Neural crest cell (in vitro differentiated cells): ENCODE measurements at places on chromosomes 2 and 18. TPM values are rescaled to one million over a fixed set of nuclear protein-coding genes. Genes with fewer than 3 reads are reported as not detected.

Gene IL1R2
- total RNA-seq, result not detected in 2 replicates

Gene ALK
- 2.0 and 2.1 TPM in 2 replicates for total RNA-seq

Gene MRO
- 0.12 and 0.23 TPM in 2 replicates for total RNA-seq

Gene INO80B
- 31.3 and 33.1 TPM in 2 replicates for total RNA-seq

Gene SOX11
- total RNA-seq, result 197 and 201 TPM in 2 replicates

Gene MTX2
- 23.7 and 25.6 TPM in 2 replicates for total RNA-seq

Gene TRIP12
- total RNA-seq, result 216 and 222 TPM in 2 replicates

Gene GPBAR1
- total RNA-seq, result 0.14 TPM in 1 of 2 replicates, not detected in the other

Gene GNLY
- not detected in 2 replicates for total RNA-seq

Gene PRKAG3
- not detected in 2 replicates for total RNA-seq

DNA sequence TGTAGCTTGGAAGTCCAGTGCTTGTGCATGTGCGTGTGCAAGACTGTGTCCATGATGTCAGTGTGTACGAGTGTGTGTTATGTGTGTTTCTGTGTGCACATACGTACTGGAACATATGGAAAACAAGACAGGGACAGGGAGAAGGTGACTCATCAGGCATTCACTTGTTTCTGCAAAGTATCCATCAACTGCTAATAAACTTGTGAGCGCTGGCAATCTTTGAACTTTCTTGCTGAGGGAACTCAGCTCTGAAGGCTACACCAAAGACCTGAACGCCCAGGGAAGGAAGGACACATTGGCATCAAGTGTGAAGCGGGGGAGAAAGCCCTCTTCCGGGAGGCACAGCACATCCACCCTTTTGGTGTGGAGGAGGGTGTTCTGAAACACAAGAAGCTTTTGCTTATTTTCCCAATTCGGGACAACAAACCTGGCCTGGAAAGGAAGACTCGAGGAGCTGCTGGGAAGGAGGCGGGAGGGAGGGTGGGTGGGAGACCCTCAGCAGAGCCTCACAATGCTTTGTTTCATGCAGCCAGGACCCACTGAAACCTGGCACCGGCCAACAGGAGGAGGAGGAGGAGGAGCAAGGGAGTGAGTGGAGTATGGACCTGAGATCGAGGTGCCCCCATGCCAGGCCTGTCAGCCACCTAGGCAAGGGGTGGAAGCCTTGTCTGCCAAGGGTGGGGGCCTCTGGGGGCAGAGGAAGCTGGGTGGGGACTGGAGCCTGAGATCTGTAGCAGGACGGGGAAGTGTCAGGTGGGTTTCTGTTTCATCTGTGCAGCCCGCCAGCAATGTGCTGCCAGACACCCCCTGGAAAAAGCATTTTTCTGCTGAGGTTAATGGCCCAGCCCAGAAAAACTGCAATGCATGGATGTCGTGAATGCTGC lies 26.8 kb downstream of the SMAD7 start:
- no peak for DNase-seq
- peak overlapping the region; percentile 47 for H3K4me3 ChIP-seq
- H3K27ac ChIP-seq, result no peak overlapping the region
- peaks cover 2% of the 10 kb centered on the region for H3K36me3 ChIP-seq
- peaks cover 3% of the 10 kb centered on the region for H3K27me3 ChIP-seq

DNA sequence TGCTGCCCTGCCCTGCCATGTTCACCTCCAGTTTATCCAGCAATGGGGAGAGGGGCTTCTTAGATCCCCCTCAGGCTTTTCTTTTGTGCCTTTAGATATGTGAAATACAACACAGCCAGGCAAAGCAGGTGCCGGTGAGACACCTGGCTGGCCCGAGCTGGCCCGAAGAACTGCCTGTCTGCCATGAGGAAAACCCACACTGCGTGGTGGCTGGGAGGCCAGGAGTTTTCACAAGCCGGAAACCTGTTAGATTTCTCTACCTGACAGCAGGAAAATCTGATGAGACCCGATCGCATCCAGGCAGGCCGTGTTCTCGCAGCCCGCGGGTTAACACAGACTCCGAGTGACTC lies 5.7 kb upstream of the GAL3ST2 start:
- no peak overlapping the region for H3K27ac ChIP-seq
- H3K4me1 ChIP-seq, result peaks cover 11% of the 10 kb centered on the region
- no peak for DNase-seq
- no peak overlapping the region for H3K4me3 ChIP-seq
- H3K36me3 ChIP-seq, result no peaks in the 10 kb centered on the region

GRCh38 chr2:118300832-118301231 lies 212.6 kb downstream of the INSIG2 start:
- H3K4me1 ChIP-seq, result no peaks in the 10 kb centered on the region
- peaks cover 3% of the 10 kb centered on the region for H3K27me3 ChIP-seq
- no peak overlapping the region for H3K27ac ChIP-seq
- DNase-seq, result no peak
- H3K4me3 ChIP-seq, result no peak overlapping the region
- peaks cover 3% of the 10 kb centered on the region for H3K36me3 ChIP-seq

- no peak for DNase-seq
- H3K4me1 ChIP-seq, result peaks cover 49% of the 10 kb centered on the region
- no peak overlapping the region for H3K4me3 ChIP-seq
- H3K36me3 ChIP-seq, result no peaks in the 10 kb centered on the region
Measured at GRCh38 chr2:41966920-41967319, 80.9 kb upstream of the PKDCC start.

GRCh38 chr2:239807568-239807967 lies 217.6 kb downstream of the NDUFA10 start:
- no peak overlapping the region for H3K4me3 ChIP-seq
- H3K27me3 ChIP-seq, result peaks cover 3% of the 10 kb centered on the region
- no peaks in the 10 kb centered on the region for H3K36me3 ChIP-seq
- no peak for DNase-seq
- peaks cover 16% of the 10 kb centered on the region for H3K4me1 ChIP-seq

DNA sequence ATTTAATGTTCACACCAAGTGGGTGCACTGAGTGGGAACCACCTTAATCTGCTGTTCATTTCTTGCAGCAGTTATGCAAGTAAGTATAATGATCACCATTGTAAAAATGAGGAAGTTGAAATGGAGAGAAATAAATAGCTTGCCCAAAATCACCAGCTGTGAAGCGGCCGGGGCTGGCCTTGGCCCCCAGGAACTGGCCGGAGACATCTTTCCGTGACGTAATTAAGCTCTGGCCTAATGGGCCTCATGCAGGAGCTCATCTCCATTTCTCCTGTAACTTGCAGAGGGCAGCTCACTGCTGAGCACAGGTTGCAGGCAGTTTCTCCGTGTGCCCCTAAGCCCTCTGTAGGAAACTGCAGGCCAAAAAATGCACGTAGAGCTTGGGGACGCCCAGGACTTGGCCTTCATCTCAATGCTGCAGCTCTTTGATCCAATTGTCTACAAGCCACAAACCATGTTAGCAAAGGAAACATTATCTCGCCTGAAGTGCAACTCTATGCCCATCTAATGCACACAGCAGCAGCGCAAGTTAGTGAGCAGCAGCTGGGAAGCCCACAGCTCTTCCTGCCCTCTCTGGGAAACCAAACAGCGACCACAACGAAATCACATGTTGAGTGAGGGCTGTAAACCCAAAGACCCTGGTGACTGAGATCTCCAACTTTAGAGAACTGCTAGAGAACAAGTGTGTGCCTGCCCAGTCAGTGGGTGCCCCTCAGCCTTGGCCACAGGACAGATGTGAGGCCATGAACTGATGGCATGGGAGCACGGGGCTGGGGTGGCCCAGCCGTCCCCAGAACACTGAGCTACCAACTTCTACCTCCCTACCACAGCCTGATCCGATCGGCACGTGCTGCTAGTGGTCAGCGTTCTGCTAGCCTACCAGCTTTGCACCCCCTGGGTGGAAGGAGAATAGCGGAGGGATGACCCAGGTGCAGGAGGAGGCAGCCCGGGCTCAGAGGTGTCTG lies 28.8 kb downstream of the APCDD1 start:
- no peak overlapping the region for H3K4me3 ChIP-seq
- H3K27ac ChIP-seq, result no peak overlapping the region
- H3K36me3 ChIP-seq, result peaks cover 10% of the 10 kb centered on the region
- no peak for DNase-seq
- H3K4me1 ChIP-seq, result peaks cover 9% of the 10 kb centered on the region

GRCh38 chr2:123495241-123495640 lies 529.8 kb upstream of the CNTNAP5 start:
- no peaks in the 10 kb centered on the region for H3K27me3 ChIP-seq
- H3K27ac ChIP-seq, result no peak overlapping the region
- no peaks in the 10 kb centered on the region for H3K36me3 ChIP-seq
- no peak for DNase-seq
- H3K4me1 ChIP-seq, result no peaks in the 10 kb centered on the region
- no peak overlapping the region for H3K4me3 ChIP-seq

DNA sequence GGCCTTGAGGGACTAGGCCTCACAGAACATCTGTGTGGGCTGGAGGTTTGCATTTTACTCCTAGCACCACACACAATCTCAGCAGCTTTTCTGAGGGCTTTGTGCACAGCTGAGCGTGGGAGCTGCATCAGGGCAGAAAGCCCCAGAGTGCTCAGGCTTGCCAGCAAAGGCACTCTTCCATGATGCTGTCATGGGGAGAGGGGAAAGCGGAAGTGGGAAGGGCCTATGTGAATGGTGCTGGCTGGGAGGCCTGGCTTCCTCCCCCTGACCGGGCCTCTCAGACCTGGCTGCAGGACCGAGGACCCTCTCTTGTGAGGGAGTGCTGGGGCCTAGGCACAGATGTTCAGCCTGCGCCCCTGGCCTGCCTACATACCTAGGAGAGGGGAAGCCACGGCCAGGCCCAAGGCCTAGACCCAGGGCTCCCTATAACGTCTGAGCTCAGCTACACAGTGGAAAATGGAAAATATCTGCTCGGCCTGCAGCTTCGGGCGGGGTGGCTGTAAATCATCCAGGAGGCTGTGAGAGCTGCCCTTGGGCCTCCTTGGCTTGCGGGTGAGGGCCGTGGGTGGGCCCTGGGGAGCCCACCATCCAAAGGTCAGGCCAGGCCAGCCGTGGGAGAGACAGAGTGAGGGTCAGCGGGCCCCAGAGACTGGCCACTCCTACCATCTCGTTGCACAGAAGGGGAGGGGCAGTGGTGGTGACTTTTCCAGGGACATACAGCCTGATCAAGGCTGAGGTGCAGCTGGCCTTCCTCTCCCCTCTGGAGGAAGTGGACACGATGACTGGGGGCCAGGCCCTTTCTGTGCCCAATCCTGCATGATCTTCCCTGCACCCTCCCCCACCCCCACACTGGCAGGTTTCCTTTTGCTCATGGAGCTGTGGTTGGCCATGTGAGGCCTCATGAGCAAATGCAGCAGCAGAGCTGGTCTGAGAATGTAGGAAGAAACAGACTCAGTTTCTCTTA lies 22.8 kb downstream of the GLI2 start:
- no peaks in the 10 kb centered on the region for H3K36me3 ChIP-seq
- H3K27ac ChIP-seq, result peak overlapping the region; percentile 78
- H3K27me3 ChIP-seq, result no peaks in the 10 kb centered on the region
- peaks cover 63% of the 10 kb centered on the region for H3K4me1 ChIP-seq
- peak overlapping the region; percentile 62 for H3K4me3 ChIP-seq

DNA sequence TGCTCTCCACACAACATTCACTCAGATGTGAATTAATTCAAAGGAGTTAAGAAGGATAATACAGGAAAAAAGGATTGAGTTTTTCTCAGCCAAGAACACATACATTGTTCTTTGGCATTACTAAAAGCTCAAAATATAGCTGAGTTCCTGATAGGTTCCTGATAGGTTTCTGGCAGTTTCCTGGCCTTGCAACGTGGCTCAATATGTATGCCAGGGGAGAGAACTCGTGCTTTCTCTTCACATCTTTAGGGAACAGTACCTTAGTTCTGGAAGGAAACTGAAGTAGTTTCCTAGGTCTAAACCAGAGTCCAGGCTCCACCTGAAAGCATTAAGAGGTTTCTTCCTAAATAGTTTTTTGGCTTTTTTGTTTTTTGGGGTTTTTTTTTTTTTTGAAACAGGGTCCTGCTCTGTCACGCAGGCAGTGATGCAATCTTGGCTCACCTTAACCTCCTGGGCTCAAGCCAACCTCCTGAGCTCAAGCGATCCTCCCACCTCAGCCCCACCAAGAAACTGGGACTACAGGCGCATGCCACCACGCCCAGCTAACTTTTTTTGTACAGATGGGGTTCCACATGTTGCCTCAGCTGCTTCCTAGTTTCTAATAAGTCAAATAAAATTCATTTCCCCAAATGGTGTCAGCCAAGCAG lies 42.8 kb downstream of the ESCO1 start:
- no peak for DNase-seq
- no peaks in the 10 kb centered on the region for H3K4me1 ChIP-seq
- no peaks in the 10 kb centered on the region for H3K27me3 ChIP-seq
- no peak overlapping the region for H3K27ac ChIP-seq

GRCh38 chr18:63336366-63337099 lies 17.0 kb upstream of the BCL2 start:
- H3K4me3 ChIP-seq, result no peak overlapping the region
- no peaks in the 10 kb centered on the region for H3K27me3 ChIP-seq
- peak overlapping the region; percentile 29 for H3K27ac ChIP-seq
- H3K4me1 ChIP-seq, result peaks cover 6% of the 10 kb centered on the region

- H3K27me3 ChIP-seq, result peaks cover 4% of the 10 kb centered on the region
- no peak overlapping the region for H3K4me3 ChIP-seq
- H3K4me1 ChIP-seq, result peaks cover 28% of the 10 kb centered on the region
- H3K27ac ChIP-seq, result no peak overlapping the region
Measured at GRCh38 chr2:109348671-109349502, 219.9 kb downstream of the SH3RF3 start.

- peaks cover 7% of the 10 kb centered on the region for H3K36me3 ChIP-seq
- DNase-seq, result no peak
- H3K4me3 ChIP-seq, result no peak overlapping the region
- no peak overlapping the region for H3K27ac ChIP-seq
- H3K4me1 ChIP-seq, result no peaks in the 10 kb centered on the region
- no peaks in the 10 kb centered on the region for H3K27me3 ChIP-seq
Measured at GRCh38 chr2:85656468-85656867, 11.5 kb downstream of the SFTPB start.

- no peak overlapping the region for H3K27ac ChIP-seq
- no peak for DNase-seq
- no peaks in the 10 kb centered on the region for H3K27me3 ChIP-seq
- H3K4me3 ChIP-seq, result no peak overlapping the region
Measured at GRCh38 chr2:220478305-220479058, 851.1 kb downstream of the SLC4A3 start.

- H3K4me1 ChIP-seq, result peaks cover 20% of the 10 kb centered on the region
- peaks cover 21% of the 10 kb centered on the region for H3K27me3 ChIP-seq
- H3K36me3 ChIP-seq, result no peaks in the 10 kb centered on the region
- DNase-seq, result peak; percentile 68
Measured at GRCh38 chr2:121076885-121077549, 208.0 kb downstream of the TFCP2L1 start.

- H3K4me3 ChIP-seq, result no peak overlapping the region
- H3K36me3 ChIP-seq, result no peaks in the 10 kb centered on the region
- no peak for DNase-seq
- no peak overlapping the region for H3K27ac ChIP-seq
Measured at GRCh38 chr2:70620020-70620419, 66.4 kb upstream of the TGFA start.

DNA sequence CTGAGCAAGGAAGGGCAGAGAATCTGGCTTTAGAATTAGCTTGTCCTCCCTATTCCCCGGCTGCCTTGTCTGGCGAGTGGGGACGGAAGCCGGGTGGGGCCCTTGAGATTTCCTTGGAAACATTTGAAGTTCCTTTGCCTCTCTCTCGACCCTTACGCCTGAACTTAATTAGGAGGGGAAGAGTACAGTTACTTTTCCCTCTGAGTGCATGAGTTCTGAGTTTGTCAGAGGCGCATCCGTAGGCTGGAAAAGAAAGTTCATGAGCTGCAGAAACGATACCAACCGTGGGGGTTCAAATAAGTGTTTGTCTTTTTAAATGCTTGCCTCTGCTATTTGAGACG lies 468 bp downstream of the PIKFYVE start:
- peak overlapping the region; percentile 82 for H3K27ac ChIP-seq
- no peak for DNase-seq
- H3K27me3 ChIP-seq, result no peaks in the 10 kb centered on the region
- peak overlapping the region; percentile 94 for H3K4me3 ChIP-seq
- peaks cover 5% of the 10 kb centered on the region for H3K36me3 ChIP-seq

GRCh38 chr2:150480971-150481830 lies 6.3 kb downstream of the RND3 start:
- no peak overlapping the region for H3K27ac ChIP-seq
- H3K4me3 ChIP-seq, result no peak overlapping the region
- no peaks in the 10 kb centered on the region for H3K27me3 ChIP-seq
- peaks cover 8% of the 10 kb centered on the region for H3K36me3 ChIP-seq
